GM23248 (cell line): ENCODE measurements at places on chromosomes 7 and 10. TPM values are rescaled to one million over a fixed set of nuclear protein-coding genes. Genes with fewer than 3 reads are reported as not detected.

DNA sequence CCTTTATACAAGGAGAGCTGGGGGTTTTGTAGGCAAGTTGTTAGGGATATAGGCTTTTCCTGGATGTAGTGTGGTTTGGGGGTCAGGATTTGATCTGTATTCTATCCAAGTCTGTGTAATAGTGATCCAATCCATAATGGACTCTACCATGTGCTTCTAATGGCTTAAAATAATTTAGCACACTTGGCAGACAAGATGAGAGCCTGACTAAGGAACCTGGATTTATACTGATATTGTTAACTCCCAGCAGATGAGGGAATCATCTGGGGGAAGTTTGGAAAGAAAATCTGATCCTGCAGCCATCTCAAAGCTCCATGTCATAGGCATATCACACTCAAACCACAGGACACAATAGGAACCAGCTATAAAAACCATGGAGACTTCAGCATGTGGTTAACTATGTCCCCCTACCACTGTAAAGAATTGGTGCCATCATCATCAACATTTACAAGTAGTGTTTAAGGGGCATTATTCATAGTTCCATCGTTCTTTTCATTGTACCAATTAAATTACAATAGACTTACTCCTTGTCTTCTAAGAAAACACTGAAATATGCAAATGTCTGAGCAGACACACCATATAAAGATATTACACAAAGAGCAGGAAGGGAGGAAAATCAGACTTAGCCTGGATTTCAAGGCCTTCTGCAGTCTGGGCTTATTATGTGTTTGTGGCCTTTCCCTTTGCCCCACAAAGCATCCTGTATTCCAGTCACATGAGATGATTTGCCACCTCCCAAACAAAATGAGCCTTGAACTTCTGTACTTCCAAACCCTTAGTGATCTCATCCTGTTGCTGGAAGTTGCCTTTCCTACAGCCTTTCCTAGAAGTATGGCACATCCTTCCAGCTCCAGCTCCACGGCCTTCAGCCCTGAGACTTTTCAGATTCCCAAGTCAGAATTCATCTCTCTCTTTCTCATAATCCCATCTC, 22.5 kb upstream of the HPS1 start:
- no peak for DNase-seq

- peak; percentile 98 for DNase-seq
These were observed 174.8 kb downstream of the KIAA1217 start for GRCh38 chr10:24383681-24384106.

DNA sequence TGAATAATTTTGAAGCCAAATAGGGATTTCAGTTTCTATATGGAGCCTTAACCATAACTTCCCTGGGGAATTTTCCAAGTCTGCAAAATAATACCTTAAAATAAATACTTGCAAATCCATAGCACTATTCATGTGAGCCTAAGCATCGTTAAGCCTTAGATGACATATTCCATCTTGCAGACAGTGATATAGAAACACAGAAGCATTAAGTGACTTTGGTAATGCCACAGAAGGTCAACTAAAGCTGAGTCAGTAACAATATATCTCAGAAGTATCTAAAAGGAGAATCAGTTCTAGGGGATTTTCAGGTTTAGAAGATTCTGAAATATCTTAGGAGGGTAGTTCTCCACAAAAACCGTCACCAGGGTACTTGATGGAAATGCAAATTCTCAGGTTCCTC, 163.4 kb upstream of the COL1A2 start:
- DNase-seq = no peak

GRCh38 chr7:45217358-45217757, 59.8 kb downstream of the RAMP3 start:
- no peak for DNase-seq

Gene KCNIP2
- 0.15 and 0.24 TPM in 2 replicates for polyA plus RNA-seq

DNA sequence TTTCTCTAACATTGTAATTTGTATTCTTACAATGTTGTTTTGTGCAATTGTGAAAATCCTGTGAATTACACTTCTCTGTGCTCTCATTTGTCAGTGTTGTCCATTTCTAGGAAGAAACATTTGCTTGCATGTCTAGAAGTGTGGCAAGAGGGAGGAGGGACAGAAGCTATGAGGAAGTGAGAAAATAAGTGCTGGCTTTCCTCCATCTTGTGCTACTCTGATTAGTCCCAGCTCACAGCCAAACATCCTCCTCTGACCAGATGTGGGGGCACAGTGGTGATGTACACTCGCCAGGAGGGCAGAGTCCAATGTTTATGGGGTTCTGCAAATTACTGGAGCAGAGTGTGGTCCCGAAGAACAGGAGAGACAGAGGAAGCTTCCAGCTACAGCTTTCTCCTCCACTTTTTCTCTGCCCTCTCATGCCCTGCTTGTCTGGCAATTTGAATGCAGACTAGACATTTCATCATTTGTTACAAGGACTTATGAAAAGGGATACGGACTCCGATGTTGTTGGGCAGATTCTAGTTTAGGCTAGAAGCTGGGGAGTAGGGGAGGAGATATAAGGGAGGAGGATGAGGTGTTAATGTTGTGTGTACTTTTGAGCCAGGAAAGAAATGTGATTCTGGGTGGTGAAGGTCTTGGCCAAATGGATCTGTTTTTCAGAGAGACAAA, 131.0 kb upstream of the C1GALT1 start:
- peak; percentile 35 for DNase-seq

Gene ARHGAP22
- polyA plus RNA-seq = 41.9 and 42.4 TPM in 2 replicates

Gene ECHDC3
- 1.8 and 2.3 TPM in 2 replicates for polyA plus RNA-seq

DNA sequence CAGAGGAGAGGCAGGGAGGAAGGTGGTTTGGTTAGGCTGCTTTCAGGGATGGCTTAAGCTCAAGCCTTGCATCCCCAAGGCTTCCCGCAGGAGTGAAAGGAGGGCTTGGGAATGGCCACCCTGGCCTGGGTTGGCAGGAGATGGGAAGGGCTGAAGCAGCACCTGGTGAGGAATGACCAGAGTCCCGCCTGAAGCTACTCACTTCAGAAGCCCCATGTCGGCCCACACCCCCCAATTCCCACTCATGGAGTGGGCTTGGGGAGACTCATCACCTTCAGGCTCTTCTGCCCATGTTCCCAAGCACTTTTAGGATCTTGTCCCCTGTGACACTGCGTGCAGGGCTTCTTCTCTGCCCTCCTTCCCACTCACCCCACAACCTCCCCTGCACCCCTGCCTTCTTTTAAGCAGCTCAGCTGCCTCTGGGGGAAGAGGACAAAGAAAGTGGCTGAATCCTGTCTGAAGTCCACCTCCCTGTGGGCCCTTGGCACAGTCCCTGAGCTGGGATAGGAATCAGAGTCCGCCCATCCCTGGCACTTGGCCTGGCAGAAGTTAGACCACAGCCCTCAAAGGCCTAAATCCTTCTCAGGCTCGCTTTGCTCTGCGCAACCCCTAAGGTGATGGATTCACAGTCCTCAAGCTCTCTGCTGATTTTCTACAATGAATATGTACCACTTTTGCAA, 16.5 kb downstream of the RGR start:
- no peak for DNase-seq

DNA sequence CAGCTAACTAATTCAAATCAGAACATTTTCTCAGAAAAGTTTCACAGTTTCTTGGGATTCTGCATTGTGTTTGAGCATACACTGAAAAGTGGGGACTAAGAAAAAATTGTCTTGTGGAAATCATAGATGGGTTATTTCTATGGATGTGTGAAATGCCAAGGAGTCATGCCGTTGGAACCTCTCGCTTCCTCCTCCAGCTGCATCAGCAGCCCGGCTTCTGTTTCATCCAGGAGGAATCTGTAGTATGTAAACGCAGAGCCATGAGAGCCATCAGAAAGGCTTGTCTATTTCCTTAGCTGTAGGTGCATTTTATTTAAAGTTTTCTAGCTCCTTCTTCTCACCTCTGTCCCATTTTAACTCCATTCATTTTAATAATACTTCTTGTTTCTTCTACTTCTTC, 1144.1 kb downstream of the GATA3 start:
- DNase-seq = peak; percentile 83

GRCh38 chr10:124344931-124345330, 73.8 kb downstream of the OAT start:
- DNase-seq = no peak

DNA sequence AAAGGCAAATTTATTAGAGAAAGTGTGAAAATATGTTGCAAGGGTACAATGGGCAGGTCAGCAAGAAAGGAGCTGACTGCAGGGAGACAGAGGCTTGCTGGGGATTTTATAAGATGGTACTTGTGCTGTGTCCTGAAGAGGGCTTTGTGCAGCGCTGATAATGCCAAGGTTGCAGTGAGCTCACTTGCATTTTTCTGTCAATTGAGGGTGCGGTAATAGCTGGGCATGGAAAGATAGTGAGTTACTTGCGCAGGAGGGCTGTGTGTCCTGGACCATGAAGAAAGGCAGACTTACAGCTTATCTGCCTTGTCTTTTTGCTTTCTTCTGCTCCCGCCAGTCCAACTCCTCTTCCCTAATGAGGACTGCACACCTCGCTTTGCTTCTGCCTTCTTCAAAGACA, 12.5 kb downstream of the CDC123 start:
- no peak for DNase-seq

DNA sequence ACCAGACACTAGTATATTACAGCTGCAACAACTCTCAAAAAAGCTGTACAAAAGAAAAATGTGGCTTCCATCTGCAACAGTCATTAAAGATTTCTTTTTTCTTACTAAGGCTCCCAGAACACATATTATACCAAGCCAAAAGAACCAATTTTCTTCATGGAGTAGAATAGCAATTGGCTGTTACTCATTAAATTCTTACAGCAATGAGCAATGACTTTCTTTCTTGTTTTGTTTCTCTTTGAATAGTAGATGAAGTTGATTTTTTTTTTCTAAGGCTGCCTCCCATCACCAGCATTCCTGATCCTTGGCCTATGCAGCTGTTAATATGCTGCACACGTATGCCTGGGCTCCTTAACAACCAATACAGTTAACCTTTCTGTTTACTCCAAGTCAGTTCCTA, 36.6 kb upstream of the SPOCK2 start:
- peak; percentile 72 for DNase-seq

DNA sequence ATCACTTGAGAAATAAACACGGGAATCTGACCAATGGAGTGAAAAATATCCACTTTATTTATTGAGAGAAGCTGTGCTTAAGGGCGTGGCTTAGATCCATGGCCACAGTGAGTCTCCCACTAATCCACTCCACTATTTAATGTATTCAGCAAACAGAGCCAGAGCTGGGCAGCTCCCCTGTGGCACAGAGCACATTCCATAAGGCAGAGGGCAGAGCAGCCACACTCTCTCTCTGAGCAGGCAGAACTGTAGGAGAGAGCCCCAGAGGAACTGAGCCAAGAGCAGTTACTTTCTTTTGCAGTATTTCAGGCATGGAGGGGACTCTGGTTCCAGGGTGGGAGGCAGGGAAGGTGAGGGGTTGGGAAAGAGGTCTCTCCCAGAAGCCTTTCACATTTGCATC, 106.0 kb downstream of the GALNT17 start:
- no peak for DNase-seq

Gene CUEDC2
- polyA plus RNA-seq = 85.9 and 87.6 TPM in 2 replicates

GRCh38 chr7:46383605-46384004, 462.5 kb upstream of the IGFBP3 start:
- peak; percentile 69 for DNase-seq

- no peak for DNase-seq
These were observed 792.8 kb downstream of the REEP3 start for GRCh38 chr10:64313967-64314366.

DNA sequence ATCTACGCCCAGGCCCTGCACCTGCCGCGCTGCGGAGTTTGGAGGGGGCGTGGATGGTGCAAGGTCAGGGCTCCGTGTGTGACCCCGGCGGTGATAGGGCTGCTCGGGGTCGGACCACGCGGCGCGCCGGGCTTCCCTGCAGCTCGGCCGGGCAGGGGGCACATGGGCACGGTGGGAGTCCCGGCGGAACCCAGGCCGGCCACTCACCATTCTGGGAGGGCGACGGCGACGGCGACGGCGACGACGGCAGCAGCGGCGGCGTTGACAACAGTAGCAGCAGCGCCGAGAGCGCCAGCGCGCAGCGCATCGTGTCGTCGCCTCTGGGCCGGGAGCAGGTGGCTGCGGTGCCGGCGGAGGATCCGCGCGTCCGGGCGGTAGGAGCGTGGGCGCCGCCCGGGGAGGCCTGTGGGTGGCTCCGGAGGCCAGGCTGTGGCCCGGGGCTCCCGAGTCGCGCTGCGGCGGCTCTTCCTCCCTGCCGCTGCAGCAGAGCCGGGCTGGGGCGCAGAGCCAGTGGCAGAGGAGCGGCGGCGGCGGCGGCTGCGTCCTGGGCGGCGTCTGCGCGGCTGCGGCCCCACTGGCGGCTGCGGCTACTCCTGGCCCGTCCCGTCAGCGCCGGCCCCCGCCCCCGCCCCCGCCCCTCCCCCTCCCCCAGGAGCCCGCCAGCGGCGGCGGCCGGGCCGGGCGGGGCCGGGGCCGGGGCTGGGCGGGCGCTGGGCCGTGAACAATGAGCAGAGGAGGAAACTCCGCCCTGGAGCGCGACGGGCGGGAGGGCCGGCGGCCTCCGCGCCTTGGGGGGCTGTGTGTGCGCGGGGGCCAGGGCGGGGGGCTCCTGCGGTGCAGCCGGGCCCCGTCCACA, at the start of gene PODXL:
Gene PODXL (minus strand): TSS at position 576 of the 856 bp plus-strand sequence. CDS start 269 bp downstream, at position 307.
- DNase-seq = peak; percentile 82
